ENCODE measurements at places on chromosomes 13 and 19.

DNA sequence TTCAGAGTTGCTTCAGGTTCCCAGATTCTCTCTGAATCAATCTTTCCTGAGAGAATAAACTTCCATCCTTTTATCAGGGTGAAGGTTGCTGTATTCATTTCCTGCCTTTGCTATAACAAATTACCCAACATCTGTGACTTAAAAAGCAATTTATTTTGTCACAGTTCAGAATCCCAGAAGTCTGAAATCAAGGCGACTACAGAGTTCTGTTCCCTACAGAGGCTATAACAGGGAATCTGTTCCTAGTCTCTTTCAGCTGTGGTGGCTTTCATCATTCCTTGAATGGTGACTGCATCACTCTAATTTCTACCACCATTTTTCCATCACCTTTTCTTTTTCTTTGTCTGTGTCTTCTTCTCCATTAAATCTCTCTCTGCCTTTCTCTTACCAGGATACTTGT, 459.3 kb upstream of the PRR20A start:
- no peak for DNase-seq

- no peak for DNase-seq
Measured at GRCh38 chr13:51608857-51609406, 24.7 kb downstream of the WDFY2 start.

- no peak for DNase-seq
Measured at GRCh38 chr19:4454747-4455718, 2.6 kb downstream of the UBXN6 start.

- no peak for DNase-seq
Measured at GRCh38 chr19:5262721-5263120, 77.9 kb downstream of the PTPRS start.

GRCh38 chr13:62551588-62551987, 1135.9 kb upstream of the PCDH20 start:
- no peak for DNase-seq
